Breast epithelium (tissue), 4 donors: ENCODE measurements at places on chromosomes 6 and 20. TPM values are rescaled to one million over a fixed set of nuclear protein-coding genes. Genes with fewer than 3 reads are reported as not detected.
A peak's percentile ranks its signal among the peaks of the same experiment; 100 is the strongest.

DNA sequence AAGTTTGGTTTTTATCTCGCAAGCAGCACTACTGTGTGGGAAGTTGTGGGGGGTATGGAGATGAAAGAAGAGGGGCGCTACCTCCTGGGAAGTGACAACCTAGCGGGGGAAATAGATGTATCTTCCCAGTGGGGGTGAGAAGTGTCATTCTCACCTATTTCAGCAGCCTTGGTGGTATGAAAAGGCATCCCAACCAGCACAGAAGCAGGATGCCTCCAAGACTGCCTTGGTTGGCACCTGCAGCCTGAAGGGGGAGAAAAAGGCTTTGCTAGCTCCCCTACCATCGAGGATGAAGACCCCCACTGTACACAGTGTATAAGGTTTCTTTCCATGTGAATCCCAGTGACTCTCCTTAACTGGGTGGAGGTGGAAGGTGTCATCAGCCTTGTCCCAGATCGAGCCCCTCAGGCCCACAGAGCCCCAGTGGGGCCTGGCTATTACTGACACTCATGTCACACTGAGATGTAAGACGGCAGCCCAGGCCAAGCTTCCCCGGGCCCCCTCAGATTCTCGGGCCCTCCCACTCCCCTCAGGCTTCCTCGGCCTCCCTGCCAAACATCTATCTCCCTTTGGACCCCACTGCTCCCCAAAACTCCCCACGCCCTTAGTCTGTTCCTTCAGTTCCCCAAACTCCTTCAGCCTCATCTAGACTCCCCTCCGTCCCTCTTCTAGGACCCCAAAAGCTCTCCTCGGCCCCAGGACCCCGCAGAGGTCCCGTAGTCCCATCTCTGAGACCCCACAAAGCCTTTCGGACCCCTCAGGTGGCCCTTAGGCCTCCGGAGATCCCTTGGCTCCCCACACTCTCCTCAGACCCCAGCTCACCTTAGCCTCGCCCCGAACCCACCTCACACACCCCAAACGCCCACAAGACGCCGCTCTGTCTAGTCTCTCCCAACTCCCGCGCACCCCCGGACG is 688 bp downstream of the COMMD7 start:
- DNase-seq: no peak
- no peaks in the 10 kb centered on the region for H3K27me3 ChIP-seq
- peak overlapping the region; percentile 92 for H3K27ac ChIP-seq
- peak overlapping the region; percentile 79 for H3K4me3 ChIP-seq
- no peaks in the 10 kb centered on the region for H3K36me3 ChIP-seq

- no peaks in the 10 kb centered on the region for H3K27me3 ChIP-seq
- no peak overlapping the region for H3K27ac ChIP-seq
- H3K4me3 ChIP-seq: no peak overlapping the region
- H3K36me3 ChIP-seq: no peaks in the 10 kb centered on the region
These were observed 3.3 kb downstream of the TDRD6 start for GRCh38 chr6:46690911-46691451.

DNA sequence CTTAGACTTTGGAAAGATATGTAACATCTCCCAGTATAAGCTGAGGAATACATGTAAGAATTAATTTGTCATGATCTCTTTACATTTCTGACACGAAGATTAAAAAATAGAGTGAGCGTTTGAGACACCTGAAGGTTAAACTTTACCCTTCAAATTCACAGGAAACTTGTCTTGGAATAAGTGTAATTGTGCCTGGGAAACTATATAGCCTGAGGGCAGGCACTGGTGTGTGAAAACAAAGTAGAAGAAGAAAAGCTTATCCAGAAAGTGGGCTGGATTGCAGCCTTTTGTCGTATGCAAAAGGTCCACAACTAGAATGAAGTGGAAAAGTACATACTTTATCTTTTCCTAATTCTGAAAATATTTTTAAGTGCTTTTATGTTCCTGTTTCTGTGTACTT is 275.7 kb upstream of the TCF21 start:
- DNase-seq: no peak
- H3K4me3 ChIP-seq: no peak overlapping the region
- no peaks in the 10 kb centered on the region for H3K4me1 ChIP-seq
- no peak overlapping the region for H3K27ac ChIP-seq

- no peak overlapping the region for H3K27ac ChIP-seq
- H3K4me3 ChIP-seq: no peak overlapping the region
- no peak for DNase-seq
- no peaks in the 10 kb centered on the region for H3K27me3 ChIP-seq
- H3K4me1 ChIP-seq: no peaks in the 10 kb centered on the region
These were observed 18.2 kb upstream of the MYB start for GRCh38 chr6:135162678-135163439.

The PLG gene
- not detected for total RNA-seq

- H3K4me3 ChIP-seq: no peak overlapping the region
- H3K4me1 ChIP-seq: no peaks in the 10 kb centered on the region
- H3K36me3 ChIP-seq: no peaks in the 10 kb centered on the region
- no peak for DNase-seq
- H3K27ac ChIP-seq: no peak overlapping the region
- no peaks in the 10 kb centered on the region for H3K27me3 ChIP-seq
These were observed 11.5 kb upstream of the MUC22 start for GRCh38 chr6:30998785-30999184.

DNA sequence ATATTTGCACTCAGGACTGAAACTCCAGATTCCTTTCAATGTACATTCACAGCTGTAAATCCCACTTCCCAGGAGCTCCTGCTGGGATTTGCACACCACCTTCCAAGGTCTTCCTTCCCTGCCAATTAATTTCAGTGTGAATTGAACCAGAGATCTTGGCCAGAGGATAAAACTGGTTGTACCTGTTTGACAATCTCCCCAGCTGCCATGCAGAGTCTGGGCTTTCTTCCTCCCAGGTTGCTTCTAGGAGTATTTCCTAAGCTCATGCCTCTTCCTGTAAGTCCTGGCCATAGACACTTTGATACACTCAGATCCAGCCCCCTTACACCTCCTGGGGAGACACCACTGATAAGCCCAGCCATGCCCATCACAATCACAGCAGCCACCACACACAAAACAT is 15.6 kb downstream of the MAFB start:
- H3K4me3 ChIP-seq: no peak overlapping the region
- no peak overlapping the region for H3K27ac ChIP-seq
- DNase-seq: no peak
- H3K4me1 ChIP-seq: no peaks in the 10 kb centered on the region
- no peaks in the 10 kb centered on the region for H3K27me3 ChIP-seq

The ERVFRD-1 gene
- total RNA-seq: not detected

The DHX16 gene
- 23.5 TPM for total RNA-seq

DNA sequence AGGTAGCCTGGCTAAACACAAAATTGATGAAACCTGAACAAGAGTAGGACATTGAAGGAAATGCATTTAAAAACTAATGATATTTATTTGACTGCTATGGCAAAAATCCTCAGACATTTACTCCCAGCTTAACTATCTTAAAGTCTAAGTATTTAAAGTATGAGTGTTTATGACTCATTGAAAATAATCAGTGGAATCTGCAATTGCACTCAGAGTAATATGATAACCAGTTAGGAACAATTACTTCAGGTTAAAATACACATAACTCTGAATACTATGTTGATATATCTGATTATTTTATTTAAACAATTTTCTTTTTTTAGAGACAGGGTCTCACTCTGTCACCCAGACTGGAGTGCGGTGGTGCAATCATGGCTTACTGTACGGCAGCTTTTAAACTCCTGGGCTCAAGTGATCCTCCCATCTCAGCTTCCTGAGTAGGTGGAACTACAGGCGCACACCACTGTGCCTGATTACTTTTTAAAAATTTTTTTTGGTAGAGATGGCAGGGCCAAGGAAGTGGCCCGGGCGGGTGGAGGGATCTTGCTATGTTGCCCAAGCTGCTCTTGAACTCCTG is 43.9 kb downstream of the FILIP1 start:
- H3K27ac ChIP-seq: no peak overlapping the region
- H3K4me3 ChIP-seq: no peak overlapping the region
- DNase-seq: no peak
- no peaks in the 10 kb centered on the region for H3K27me3 ChIP-seq

The HLA-DMB gene
- total RNA-seq: 16.4 TPM

DNA sequence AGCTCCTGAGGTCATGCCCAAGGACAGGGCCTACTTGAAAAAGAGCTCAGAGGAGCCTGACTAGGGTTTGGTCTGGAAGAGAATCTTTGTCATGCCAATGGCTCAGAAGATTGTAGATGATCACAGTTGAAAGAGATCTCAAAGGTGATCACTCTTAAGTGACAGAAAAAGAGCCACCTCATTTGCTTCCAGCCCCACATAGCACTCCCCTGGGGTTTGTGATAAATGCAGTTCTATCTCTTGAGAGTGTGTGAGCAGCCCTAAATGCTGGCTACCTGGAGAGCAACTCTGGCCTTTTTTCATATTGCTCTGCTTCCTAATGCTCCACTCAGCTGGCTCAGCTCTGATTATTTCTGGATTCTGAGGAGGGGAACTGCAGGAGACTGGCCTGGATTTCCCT is 39.3 kb downstream of the KLHL32 start:
- no peaks in the 10 kb centered on the region for H3K27me3 ChIP-seq
- H3K36me3 ChIP-seq: no peaks in the 10 kb centered on the region
- no peak for DNase-seq
- no peaks in the 10 kb centered on the region for H3K4me1 ChIP-seq
- no peak overlapping the region for H3K27ac ChIP-seq

The TBXT gene
- total RNA-seq: not detected

The TTBK1 gene
- under 0.01 TPM for total RNA-seq

- no peak overlapping the region for H3K27ac ChIP-seq
- H3K36me3 ChIP-seq: no peaks in the 10 kb centered on the region
- DNase-seq: no peak
- no peaks in the 10 kb centered on the region for H3K4me1 ChIP-seq
These were observed 73.2 kb upstream of the DUSP22 start for GRCh38 chr6:219019-219570.

GRCh38 chr20:61933951-61934715 is 131.5 kb downstream of the TAF4 start:
- H3K36me3 ChIP-seq: no peaks in the 10 kb centered on the region
- no peak overlapping the region for H3K4me3 ChIP-seq
- no peaks in the 10 kb centered on the region for H3K27me3 ChIP-seq
- no peaks in the 10 kb centered on the region for H3K4me1 ChIP-seq
- H3K27ac ChIP-seq: no peak overlapping the region

GRCh38 chr20:24897974-24898373 is 51.1 kb upstream of the CST7 start:
- H3K4me3 ChIP-seq: no peak overlapping the region
- H3K4me1 ChIP-seq: no peaks in the 10 kb centered on the region
- H3K36me3 ChIP-seq: no peaks in the 10 kb centered on the region
- no peak for DNase-seq

- H3K27me3 ChIP-seq: no peaks in the 10 kb centered on the region
- H3K4me3 ChIP-seq: no peak overlapping the region
- H3K27ac ChIP-seq: no peak overlapping the region
- DNase-seq: no peak
- no peaks in the 10 kb centered on the region for H3K4me1 ChIP-seq
- H3K36me3 ChIP-seq: no peaks in the 10 kb centered on the region
These were observed 59.2 kb downstream of the PHF20 start for GRCh38 chr20:35831029-35831428.

DNA sequence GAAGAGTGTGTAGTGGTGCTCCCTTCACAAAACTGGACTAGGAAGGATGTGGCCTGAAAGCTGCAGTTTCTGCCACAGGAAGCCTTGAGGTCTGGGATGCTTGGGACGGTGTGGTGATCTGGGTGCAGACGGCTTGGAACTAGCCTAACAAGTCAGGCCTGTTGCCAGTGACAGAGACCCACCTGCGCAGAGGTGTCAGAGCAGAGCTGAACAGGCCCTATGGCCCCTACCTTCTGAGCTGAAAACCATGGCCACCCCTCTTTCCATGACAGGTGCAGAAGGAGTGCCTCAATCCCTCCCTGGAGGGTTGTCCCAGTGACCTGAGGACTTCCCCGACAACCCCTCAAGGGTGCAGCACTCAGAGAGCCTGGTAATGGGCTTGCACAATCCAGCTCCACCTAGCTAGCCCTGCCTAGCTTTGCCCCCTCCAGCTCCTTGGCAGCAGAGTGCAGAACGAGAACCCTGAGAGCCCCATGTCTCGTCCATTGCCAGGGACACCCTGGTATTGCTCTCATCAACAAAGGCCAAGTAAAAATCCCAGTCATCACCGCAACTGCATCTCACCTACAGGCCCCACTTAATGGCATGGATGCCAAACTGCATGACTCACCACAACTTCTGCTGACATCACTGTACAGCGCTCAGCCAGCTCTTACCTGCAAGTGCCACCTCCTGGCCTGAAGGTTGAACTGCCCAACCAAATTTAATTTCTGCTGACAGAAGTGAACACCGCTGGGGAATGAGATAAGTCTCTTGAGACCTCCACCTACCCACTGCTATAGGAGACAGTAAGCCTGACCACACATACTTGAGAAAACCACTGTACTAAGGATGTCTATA is 563.1 kb downstream of the TFAP2A start:
- no peak for DNase-seq
- H3K36me3 ChIP-seq: no peaks in the 10 kb centered on the region
- H3K27ac ChIP-seq: no peak overlapping the region
- H3K4me1 ChIP-seq: no peaks in the 10 kb centered on the region
- no peak overlapping the region for H3K4me3 ChIP-seq

DNA sequence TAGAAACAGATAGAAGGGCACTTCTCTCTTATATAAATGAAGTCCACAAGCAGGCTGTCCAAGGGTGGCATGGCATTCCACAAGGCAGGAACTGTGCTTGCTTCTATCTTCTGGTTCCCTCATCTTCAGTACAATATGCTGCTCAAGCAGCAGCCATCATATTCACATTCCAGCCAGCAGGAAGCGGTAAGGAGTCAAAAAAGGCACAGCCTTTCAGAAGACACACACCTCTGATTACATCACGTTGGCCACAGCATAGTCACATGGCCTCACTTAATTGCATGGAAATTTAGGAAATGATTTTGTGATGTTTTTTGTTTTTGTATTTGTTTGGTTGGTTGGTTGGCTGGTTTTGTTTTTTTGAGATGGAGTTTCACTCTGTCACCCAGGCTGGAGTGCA is 19.0 kb downstream of the REM1 start:
- DNase-seq: no peak
- H3K36me3 ChIP-seq: no peaks in the 10 kb centered on the region
- no peaks in the 10 kb centered on the region for H3K4me1 ChIP-seq
- no peak overlapping the region for H3K4me3 ChIP-seq

DNA sequence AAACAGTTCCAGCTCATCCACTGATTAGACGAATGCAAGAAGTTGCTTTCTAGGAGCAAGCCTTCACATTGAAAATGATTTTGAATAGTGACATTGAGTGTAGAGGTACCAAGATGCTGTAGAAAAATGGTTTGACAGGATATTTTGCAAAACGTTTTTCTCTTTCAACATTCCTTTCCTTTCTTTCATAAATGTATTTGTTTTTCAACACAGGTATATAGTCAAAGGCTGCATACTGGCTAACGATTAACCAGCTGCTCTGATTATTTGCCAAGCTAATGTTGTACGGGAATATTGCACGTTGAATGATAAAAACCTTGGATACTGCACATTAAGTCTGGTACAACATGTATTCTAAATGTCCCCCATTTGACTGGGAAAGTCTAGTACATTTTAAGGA is 78.8 kb upstream of the TENT5A start:
- H3K4me3 ChIP-seq: no peak overlapping the region
- no peaks in the 10 kb centered on the region for H3K36me3 ChIP-seq
- no peak for DNase-seq
- H3K27me3 ChIP-seq: no peaks in the 10 kb centered on the region
- no peaks in the 10 kb centered on the region for H3K4me1 ChIP-seq
